ENCODE measurements at places on chromosomes 11 and 22.

- peak; percentile 4 for DNase-seq
Observed at GRCh38 chr11:70456921-70457532, 58.7 kb downstream of the CTTN start.

- DNase-seq, result no peak
Observed at GRCh38 chr11:72751116-72752087, 806 bp downstream of the ARAP1 start.

DNA sequence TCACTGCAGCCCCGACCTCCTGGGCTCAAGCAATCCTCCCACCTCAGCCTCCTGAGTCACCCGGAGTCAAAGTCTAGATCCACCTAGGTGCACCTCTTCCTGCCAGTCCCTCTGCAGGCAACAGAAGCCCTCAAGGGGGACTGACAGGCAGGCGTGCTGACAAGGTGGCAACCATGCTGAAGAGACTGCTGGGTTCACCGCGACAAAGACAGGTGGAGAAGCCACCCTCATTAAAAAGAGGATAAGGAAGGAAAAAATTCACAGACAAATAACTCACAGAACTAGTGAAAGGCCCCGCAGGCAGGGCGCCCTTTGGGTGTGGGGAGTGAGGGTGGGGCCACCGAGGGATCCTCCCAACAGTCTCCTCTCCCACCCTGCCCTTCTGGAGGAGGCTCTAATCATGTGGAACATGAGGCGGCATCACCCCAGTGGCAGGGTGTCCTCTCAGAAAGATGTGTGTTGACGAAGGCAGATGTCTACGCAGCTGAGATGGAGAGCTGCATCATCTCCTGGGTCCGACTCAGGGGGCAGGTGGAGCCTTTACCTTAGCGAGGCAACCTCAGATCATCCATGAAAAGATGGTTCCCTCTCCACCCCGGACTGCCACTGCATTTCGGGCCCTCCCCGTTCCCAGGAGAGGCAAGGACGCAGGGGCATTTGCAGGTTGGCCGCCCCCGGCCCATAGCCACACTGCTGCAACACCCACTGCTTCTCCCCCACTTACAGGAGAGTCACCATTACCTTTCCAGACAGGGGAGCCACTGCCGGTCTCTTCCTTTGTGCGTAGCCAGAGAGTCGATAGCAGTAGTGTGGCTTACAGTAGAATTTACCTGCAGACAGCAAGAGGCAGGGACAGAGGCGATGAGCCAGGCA, 91.2 kb upstream of the BID start:
- DNase-seq, result no peak

DNA sequence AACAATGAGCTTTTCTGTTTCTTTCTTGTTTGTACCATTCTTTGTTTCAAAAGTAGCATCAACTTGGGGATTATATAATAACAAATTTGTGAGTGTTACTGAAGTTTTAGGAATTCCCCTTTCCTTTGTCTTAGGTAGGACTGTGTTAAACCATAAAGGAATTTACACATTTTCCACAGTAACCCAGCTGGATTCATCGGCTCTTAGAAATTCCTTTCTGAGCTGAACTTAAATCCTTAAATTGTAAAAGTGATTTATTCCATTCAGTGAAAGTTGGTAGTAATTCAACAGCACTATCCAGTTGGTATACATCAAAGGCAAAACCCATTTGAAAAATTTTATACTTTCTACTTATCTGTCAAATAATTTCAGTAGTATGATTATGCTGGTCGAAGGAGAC, 11.8 kb downstream of the EMSY start:
- DNase-seq, result no peak

GRCh38 chr11:126533560-126533959, 178.1 kb downstream of the ST3GAL4 start:
- DNase-seq, result no peak

DNA sequence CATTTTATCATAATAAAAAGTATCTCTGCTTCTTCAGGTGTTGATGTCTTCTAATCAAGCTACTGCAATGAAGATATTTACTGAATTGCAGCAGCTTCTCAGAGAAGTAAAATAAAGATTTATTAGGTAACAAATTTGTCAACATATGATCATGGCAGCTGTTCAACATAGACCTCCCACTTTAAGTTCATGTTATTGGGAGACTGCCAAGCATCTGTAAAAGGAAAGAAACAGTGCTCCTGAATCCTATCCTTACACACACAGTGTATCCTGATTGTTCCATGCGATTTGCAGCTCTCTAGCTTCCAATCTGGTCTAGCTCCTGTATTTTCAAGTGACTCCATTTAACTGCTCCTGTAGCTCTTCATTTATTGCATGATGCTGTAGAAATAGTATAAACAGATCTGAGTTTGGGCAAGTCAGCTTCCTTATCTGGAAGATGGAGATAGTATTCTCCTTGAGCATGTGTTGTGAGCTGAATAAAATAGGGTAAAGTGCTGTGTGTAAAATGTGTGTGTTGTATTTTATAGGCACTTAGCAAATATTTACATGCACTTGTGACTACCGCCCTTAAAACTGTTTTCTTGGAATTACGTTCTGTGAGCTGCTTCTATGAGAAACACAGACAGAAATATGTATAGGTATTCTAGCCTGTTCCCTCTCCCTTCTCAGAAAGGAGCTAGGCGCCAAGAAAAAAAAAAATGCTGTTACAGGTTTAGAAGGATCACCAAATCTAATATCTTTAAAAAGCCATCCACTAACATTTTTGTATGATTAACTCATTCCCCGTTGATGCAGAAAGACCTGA, 290.6 kb downstream of the JRKL start:
- DNase-seq, result no peak

DNA sequence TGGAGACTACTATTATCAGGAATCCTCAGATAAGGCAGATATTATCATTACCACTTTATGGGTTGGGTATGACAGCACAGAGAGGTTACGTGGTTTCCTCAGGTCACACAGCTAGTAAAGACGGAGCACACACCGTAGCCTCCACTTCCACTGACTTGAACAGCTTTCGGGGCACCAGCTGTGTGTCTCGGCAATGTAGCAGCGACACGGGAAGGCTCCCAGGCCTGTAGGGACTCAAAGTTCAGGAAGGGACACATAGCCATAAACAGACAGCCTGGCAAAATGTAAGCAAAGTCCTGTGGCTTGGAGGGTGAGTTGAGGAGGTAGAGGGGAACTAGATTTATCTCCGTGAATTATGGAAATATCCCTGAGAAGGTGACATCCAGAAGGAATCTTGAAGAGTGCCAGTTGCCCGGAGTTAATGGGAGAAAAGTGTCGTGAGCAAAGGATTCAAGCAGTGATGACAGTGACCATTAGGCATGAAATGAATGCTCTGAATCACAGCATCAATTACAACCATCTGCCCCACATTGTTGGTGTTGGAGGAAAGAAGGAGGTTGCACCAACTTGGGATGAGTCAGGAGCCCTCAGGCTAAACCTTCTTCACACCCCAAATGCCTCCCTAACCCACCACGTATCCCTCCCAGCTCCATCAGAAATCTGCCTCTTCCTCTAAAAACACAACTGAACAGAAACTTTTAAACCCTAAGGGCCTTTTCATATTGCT, 106.7 kb upstream of the ASPHD2 start:
- DNase-seq, result no peak

DNA sequence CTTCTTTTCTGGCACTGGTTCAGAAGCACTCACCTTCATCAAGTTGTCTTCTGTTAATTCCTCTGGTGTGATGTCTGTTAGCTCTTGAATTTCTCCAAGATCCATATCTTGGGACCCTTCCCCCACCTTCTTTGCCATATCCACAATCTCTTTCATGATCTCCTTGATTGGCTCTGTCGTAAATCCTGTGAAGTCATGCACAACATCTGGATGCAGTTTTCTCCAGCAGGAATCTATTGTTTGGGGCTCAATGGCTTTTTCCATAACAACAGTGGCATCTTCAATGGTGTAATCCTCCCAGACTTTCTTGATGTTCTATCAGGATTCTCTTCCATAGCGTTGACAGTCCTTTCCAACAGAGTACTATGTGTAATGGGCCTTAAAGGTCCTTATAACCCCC, 96.9 kb downstream of the CSTPP1 start:
- DNase-seq, result no peak

DNA sequence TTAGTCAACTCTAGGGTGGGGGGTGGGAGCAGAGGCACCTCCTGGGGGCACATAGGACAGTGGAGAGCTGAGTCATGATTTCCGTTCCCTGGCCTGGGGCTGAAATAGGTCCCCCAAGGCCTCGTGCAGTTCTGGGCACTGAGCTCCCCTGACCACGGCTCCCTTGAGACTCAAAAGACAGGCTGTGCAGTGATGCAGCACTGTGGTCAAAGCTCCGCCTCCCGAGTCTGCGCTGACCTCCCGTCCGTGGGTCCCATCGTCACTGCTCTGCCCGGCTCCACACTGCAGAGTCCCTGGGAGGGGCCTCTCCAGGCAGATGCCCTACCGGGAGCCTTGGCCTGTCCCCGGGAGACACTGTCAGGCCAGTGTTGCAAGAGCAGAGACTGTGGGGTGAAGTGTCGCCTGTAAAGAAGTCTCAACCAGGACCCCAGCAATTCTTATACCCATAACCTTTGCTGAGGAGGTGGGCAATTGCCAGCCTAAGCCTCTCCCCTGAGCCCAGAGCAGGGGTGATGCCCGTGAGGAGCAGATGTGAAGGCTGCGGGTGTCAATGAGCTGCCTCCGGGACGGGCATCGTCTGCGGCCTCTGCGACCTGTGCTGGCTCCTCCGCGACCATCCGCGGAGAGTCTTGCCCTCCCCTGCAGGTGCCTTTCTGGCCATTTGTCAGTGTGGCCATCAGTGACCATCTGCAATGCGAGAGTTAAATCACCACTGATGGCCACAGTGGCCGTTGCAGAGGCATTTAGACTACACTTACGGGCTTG, 877.3 kb downstream of the BRD1 start:
- DNase-seq, result no peak

GRCh38 chr22:24550028-24550901, 4.7 kb downstream of the GUCD1 start:
- no peak for DNase-seq

- peak; percentile 48 for DNase-seq
Observed at GRCh38 chr11:58513747-58514367, 6.0 kb upstream of the OR5B21 start.

GRCh38 chr11:116930177-116930576, 92.8 kb upstream of the APOA1 start:
- peak; percentile 26 for DNase-seq

DNA sequence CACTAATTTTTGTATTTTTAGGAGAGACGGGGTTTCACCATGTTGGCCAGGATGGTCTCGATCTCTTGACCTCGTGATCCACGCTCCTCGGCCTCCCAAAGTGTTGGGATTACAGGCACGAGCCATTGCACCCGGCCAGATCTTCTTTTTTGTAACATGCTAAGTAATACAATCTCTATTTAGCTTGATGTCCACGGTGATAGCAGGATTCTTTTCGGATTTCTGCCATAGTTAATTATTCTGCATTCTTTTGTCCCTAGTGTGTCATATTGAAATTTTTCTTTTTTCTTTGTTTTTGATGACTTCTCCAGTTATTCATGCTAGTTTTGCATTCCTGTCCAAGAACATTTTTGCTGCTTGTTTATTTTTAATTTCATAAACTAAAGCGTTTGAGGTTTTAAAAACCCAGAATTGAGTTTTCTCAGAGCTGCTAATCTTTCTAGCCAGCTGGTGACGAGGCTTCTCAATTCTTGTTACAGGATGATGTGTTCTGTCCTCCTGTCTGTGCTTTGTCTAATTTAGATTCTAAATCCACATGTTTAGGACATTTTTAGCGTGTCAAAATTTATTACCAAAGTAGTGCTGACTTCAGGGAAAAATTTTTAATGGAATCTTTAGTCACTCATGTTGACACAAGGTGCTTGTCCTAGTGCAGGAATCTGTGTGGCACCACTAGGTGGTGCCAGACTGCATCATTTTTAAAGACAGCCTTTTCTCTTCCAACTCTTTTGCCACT, 21.8 kb downstream of the NF2 start:
- peak; percentile 33 for DNase-seq

GRCh38 chr11:78927511-78927910, 352.8 kb upstream of the NARS2 start:
- DNase-seq, result no peak

DNA sequence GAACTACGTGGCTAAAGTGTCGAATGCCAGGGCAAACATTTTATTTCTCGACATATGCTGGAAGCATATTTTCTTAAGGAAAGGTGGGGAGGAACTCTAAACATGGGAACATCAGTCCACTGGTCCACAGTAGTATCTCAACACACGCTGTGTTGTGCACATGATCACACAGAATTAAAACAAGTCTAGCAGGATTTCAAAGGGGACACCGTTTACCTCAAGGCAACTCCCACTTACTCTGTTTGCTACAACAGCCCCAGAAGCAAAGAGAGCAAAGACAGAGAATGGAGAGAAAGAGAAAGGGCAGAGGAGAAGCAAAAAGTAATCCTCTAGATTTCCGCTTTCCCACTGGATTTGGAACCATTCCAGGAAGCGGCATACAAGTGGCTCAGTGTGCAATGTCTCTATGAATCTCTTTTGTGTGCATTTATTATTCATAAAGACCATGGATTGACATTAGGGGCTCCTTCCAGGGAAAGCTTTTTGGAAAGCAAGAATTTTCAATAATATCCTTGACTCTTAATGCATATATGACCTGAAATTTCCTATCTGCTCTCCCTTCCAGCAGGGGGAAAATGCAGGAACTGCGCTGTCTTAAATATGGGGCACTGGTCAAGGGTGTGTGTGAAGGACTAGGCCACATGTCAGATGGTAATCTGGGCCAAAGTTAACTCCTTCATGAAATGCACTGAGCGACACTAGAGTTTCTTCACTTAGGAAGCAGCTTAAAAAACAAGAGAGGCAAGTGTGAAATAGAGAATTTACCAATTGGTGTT, 34.8 kb upstream of the CCDC34 start:
- no peak for DNase-seq

- DNase-seq, result no peak
Observed at GRCh38 chr11:68215087-68215445, 2.0 kb upstream of the KMT5B start.

DNA sequence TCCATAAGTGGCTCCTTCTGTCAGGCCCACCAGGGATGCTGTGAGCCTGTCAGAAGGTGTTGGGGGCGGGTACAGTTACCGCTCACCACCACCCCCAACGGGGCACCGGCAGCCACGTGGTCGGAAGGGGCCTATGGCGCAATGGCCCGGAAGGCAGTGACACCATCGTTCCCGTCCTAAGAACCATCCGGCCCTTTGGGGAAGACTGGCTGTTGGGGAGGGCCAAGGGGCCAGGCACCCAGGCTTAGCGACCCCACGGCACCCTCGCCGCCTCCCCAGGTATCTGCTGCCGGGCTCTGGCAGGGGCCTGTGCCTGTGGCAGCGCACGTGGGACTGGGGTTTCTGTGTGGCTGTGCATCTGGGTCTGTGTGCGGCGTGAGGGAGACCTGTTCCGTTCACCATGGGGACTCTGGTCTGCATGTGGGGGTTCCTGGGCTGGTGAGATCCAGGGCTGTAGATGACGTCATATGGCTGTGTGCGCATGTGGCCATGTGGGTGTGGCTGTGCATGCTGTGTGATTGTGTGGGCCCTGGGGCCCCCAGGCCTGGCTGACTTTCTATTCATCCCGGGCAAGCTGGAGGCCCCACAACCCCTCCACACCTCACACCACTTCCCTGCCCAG, 717 bp downstream of the OSM start:
- no peak for DNase-seq

Data from NCI-H460 (cell line).